CD14-positive monocyte (primary cell): ENCODE measurements at places on chromosomes 3 and 15. TPM values are rescaled to one million over a fixed set of nuclear protein-coding genes. Genes with fewer than 3 reads are reported as not detected.

The JMJD7 gene
- 15.2 TPM for polyA plus RNA-seq

- DNase-seq, result peak; percentile 33
- H3K4me3 ChIP-seq, result no peak overlapping the region
- no peak overlapping the region for H3K27ac ChIP-seq
- no peaks in the 10 kb centered on the region for H3K27me3 ChIP-seq
Measured at GRCh38 chr3:137946356-137946973, 63.5 kb upstream of the CLDN18 start.

The SLTM gene
- 34.3 TPM for polyA plus RNA-seq

- DNase-seq, result no peak
- H3K4me1 ChIP-seq, result no peaks in the 10 kb centered on the region
- no peaks in the 10 kb centered on the region for H3K36me3 ChIP-seq
- H3K27me3 ChIP-seq, result no peaks in the 10 kb centered on the region
- no peak overlapping the region for H3K27ac ChIP-seq
Measured at GRCh38 chr3:38610934-38611333, 38.6 kb downstream of the SCN5A start.

GRCh38 chr15:41894791-41895463 is 1.1 kb upstream of the SPTBN5 start:
- peak overlapping the region; percentile 56 for H3K4me3 ChIP-seq
- peaks cover 22% of the 10 kb centered on the region for H3K4me1 ChIP-seq
- peak; percentile 96 for DNase-seq
- H3K27ac ChIP-seq, result peak overlapping the region; percentile 81

DNA sequence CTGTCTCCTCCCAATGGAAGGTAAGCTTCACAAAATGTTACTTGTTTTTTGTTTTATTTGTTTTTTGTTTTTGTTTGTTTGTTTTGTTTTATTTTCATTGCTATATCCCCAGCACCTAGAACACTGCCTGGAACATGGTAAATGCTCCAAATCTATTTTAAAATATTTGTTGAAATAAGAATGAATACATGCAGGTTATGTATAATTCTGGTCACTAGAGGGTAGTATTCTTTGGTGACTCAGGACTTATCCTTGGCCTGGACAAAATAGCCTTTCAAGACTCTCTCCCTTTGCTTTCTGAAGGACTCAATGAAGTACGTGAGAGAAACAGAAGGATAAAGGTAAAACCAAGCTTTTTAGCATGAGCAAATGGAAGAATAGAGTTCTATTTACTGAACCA is 46.9 kb upstream of the PPP2R3A start:
- H3K4me1 ChIP-seq, result no peaks in the 10 kb centered on the region
- DNase-seq, result no peak
- H3K27me3 ChIP-seq, result no peaks in the 10 kb centered on the region
- H3K27ac ChIP-seq, result no peak overlapping the region
- no peak overlapping the region for H3K4me3 ChIP-seq

The NR2E3 gene
- polyA plus RNA-seq, result not detected

DNA sequence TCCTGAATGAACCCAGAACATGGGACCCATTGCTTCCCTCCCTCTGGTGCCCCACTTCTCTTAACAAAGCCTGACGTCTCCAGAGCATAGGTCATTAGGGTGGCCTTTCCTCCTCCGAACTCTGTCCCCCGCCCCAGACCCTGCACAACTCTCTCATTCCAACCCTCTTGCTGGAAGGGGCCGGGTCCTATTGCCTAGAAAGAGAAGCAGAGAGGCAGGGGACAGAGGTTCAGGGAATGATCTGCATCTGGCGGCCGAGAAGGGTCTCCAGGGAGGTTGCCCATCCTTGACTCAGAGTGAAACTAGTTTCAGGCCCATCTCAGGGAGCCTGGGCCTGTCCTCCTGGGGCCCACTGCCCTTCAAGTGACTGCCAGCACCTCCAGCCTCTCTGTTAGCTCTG is 79.0 kb downstream of the LINGO1 start:
- H3K4me1 ChIP-seq, result peaks cover 5% of the 10 kb centered on the region
- H3K4me3 ChIP-seq, result no peak overlapping the region
- H3K36me3 ChIP-seq, result no peaks in the 10 kb centered on the region
- no peaks in the 10 kb centered on the region for H3K27me3 ChIP-seq
- no peak for DNase-seq
- no peak overlapping the region for H3K27ac ChIP-seq

The AMOTL2 gene
- polyA plus RNA-seq, result not detected

The IVD gene
- 19.1 and 46.3 TPM in 2 replicates for polyA plus RNA-seq
